ENCODE measurements at places on chromosomes 6 and 20. TPM values are rescaled to one million over a fixed set of nuclear protein-coding genes. Genes with fewer than 3 reads are reported as not detected.

DNA sequence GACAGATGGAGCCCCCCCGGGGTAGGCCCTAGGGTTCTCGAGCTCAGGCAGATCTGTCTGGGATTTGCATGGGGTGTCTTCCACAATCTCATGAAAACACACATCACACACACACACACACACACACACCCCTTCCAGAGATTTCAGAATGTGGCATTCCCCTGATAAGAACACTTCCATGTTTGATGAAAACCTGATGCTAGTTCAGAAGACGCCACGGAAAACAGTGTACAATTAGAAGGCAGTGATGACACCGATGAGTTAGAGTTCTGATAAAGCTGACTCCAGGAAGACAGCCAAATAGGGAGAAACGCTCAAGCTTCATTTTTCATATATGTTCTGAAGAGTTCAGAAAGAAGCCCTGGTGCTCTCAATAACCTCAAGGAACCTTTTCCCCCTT is 438.7 kb upstream of the JARID2 start:
- DNase-seq = no peak

The SPTLC3 gene
- total RNA-seq = 6.5 TPM

The SDHAF4 gene
- total RNA-seq = 10.5 TPM

DNA sequence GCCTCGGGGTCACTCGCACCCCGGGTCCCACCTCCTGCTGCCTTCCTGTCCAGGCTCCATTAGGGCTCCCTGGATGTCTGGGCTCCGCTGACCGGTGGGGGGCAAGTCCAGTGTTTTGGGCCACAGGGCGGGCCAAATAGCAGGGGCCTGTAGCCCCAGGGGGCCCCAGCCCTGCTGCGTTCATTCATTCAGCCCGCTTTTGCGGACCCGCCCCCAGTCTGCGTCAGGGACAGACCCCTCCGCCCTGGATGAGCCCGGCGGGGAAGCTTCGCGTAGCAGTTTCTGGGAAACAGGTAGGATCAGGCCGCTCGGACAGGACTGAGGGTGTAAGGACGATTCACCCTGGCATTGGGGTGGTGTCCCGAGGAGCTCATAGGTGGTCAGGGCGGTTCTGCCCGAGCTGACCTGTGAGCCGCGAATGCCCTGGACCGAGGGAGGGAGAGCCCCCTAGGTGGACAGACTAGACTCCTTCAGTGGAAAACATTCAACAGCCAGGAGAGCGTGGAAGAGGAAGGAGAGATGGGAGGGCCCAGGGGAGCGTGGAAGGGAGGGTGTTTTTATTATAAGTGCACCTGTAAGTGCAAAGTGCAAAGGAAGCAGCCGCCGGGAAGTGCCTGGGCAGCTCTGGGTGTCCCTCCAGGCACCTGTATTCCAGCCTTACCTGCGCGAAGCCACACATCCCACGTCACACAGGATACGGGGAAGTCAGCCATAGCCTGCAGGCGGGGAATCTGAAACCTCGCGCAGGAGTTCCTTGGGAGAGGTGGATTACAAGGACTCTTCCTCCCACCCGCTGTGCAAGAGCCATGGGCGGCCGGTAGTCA is 662 bp downstream of the ENTPD6 start:
- no peak for DNase-seq

DNA sequence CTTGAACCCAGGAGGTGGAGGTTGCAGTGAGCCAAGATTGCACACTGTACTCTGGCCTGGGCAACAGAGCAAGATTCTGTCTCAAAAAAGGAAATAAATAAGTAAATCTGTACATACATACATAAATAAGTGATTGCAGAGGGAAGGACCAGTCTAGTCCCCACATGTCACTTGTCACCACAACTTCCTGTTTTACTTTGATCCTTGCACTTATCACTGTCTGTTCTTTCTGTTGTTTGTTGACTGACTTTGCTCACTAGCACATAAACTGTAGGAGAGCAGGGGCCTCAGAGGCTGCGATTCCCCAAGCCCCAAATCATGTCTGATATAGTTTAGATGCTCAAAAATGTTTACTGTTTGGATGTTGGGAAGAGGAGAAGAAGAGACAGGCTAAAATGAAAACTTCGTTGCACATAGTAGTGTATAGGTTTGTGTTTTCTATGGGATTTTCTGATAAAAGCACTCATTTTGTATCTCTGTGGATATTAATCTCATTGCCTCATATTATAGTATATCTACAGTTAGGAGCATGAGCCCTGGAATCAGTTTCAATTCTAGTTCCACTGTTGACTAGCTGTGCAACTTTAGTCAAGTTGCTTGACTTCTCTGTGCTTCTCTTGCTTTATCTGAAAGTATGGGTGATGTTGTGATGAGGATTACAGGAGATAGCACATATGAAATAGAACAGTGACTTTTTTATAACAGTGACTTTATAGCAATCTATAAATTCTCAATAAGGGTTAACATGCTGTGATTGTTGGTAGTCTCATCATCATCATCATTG is 165.0 kb downstream of the TBC1D7 start:
- DNase-seq = no peak

- DNase-seq = no peak
These were observed 7.7 kb downstream of the ZHX3 start for GRCh38 chr20:41309817-41310216.

GRCh38 chr20:829551-829950 is 4.0 kb upstream of the FAM110A start:
- no peak for DNase-seq

DNA sequence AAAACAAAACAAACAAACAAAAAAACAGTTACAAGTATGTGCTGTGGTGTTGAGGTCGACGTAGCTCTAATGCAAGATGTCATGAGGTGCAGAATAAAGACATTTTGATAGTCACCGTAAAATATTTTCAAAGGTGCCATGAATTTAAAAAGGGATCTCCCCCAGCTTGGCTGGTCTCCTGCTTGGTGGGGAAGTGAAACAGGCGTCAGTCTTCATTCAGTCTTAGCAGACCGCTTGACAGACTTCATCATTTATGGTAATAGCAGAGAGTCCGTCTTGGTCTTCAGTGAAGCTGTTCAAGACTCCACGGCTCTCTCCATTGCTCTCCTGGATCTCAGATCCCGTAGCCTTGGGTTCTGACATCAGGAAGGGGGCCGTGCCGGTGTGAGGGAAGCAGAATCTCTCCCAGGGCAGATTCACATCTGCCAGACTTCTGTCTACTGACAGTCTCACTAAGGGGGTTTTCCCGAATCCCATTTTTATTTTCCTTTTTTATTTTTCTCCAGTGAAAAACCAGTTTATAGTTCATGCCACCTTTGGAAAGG is 1.6 kb downstream of the SLC24A3 start:
- no peak for DNase-seq

- no peak for DNase-seq
These were observed 34.8 kb upstream of the UST start for GRCh38 chr6:148711833-148712654.

DNA sequence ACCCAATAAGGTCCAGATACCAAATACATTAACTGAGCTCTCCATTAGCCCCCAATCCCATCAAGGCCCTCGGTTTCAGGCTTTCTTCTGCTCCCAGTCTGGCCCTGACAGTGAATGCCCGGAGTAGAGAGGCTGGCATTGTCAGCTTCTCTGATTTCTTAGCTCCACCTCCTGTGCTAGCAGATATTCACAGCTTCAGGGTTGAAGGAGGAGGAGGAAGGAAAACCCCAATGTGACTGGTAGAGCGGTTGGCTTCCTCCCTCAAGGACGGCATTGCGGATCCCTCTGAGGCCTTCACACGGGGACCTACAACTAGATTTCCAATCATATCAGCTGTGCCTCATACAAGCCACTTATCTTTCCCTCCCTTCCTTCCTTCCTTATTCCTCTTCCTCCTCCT is 164.1 kb upstream of the SYNDIG1 start:
- no peak for DNase-seq

GRCh38 chr6:149249370-149250357 is 67.8 kb upstream of the TAB2 start:
- no peak for DNase-seq

- DNase-seq = no peak
These were observed 58.7 kb downstream of the EPB41L2 start for GRCh38 chr6:131004387-131004755.

DNA sequence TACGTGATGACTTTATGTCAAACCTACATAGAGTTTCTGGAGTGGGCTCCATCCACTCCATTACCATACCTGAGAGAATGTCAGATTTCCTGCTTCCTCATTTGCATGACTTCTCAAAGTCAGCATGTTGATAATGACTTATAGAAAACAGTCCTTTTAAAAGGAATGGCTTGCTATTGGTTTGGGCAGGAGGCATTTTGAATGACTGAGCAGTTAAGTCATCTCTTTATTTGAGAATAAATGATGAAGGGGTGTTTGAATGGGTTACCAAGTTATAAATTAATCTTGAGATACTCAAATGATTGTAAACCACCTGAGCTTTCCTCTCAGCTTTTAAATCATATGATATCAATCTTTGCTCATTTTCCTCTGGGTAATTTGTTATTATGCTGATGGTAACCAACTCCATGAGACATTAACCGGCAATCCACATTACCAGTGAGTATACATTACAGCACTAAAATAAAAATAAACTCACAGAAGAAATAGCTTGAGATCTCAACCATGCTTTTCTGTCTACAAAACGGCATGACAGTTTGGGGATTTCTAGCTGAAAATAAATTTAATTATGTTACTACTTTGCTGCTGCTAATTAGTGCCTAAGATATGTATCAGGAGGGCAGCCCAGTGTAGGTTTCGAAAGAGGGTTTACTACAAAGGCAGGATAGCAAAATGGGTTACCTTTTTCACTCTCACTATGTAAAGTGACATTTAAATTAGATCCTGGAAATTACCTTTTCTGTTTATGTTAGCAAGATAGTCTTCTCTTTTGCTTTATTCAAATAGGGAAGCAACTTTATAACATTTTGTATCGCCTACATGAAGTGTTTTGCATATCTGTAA is 78.8 kb downstream of the RPS12 start:
- no peak for DNase-seq

DNA sequence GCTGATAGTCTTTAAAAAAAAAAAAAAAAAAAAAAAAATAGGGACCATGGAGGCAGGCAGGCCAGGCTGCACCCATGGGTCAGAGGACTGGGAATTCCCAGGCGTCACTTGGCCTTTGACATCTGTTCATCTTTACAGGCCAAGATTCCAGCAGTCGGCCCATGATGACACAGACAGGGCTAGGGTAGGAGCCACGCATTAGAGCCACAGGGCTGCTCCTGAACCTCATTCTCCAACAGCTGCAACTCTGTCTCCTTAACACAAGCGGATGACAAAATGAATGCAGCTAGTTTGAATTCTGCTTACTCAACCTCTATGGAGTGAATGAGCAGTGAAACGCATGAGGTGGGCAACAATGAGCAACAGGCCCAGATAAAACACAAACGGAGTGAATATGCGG is 126.4 kb downstream of the LY86 start:
- DNase-seq = no peak

GRCh38 chr20:64038224-64038564 is 2.2 kb downstream of the C20orf204 start:
- no peak for DNase-seq

DNA sequence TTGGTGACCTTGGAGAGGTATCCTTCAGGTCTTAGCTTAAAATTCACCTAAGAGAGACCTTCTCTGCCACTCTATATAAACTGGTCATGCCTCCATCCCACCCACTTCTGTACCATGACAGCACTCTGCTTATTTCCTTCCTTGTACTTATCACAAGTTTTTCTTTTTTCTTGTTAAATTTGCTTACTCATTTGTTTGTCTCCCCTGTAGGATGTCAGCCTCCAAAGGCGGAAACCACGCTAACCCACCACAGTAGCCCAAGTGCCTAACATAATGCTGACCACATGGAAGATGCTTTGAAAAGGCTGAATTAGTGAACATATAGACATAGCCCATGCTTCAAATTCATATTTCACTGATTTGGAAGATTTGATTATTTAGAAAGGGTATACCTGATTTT is 5.4 kb downstream of the BMP6 start:
- DNase-seq = no peak

DNA sequence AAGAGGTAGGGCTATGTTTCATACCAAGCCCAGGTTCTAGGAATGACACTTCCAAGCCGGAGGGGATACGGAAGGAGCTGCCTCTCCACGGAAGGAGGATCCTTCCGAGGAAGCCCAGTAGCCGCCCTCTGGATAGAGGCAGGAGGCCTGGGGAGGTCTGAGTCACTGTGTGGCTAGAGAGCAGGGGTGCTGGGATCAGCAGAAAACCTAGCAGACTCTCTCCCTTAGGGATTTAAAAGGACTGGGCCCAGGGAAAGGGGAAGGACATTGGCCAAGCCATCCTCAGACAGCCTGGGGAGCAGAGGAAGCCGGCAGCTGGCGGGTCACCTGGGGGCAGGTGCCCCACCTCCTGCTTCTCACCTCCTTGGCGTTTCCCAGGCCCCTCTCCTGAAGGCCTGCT is 36.6 kb upstream of the NFATC2 start:
- DNase-seq = no peak

GRCh38 chr6:161947371-161947770 is 673.5 kb upstream of the AGPAT4 start:
- DNase-seq = no peak

DNA sequence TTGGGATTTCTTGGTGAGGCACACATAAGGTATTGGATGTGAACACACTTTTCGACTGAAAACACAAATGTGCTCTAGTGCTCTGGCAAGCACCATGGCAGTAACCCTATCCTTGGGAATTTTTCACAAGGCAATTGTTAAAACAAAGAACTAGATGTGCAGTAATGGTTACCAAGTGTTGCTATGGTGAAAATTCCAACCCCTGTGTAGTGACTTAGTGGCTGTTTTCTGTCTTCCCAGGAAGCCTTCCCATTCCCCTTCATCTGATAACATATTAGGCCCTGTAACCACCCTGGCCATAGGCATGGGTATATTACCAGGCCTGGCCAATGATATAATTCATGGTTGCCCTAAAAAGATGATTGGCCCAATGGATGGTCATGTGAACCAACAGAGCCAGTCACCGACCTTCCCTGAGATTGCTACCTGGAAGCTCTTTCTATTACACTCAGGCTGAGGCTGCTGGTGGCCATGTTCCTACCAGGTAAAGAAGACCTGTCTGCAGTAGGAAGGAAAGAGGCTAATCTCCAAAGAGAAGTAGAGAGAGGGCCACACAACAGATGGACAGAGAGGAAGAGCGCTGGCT is 4.1 kb downstream of the C20orf202 start:
- DNase-seq = no peak

DNA sequence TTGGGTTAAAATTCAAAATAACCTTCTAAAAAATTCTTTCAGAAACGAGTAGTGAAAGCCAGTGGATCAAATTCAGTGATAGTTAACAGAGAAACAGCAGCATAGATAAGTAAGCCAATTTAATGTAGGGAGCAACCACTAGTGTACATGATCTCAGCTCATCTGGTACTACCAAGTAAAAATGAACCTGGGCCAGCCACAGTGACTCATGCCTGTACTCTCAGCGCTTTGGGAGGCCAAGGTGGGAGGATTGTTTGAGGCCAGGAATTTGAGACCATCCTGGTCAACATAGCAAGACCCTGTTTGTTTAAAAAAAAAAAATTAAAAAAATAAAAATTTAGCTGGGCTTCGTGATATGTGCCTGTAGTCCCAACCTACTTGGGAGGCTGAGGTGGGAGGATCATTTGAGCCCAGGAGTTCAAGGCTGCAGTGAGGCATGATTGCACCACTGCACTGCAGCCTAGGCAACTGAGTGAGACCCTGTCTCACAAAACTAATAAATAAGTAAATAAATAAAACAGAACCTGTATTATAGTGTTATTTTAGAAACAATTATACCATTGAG is 32.4 kb downstream of the CBFA2T2 start:
- DNase-seq = no peak

Measured in mesenteric fat pad (tissue), 1 donor.